Hair follicle dermal papilla cell (primary cell): ENCODE measurements at places on chromosomes 3 and 15. TPM values are rescaled to one million over a fixed set of nuclear protein-coding genes. Genes with fewer than 3 reads are reported as not detected.

The CCR1 gene
- total RNA-seq: 0.49 and 0.81 TPM in 2 replicates

The SOX14 gene
- total RNA-seq: not detected in 2 replicates

The GOLGA6B gene
- not detected in 2 replicates for total RNA-seq

The THBS1 gene
- 17,561 and 20,362 TPM in 2 replicates for total RNA-seq
